ENCODE measurements at places on chromosomes 11 and 22. TPM values are rescaled to one million over a fixed set of nuclear protein-coding genes. Genes with fewer than 3 reads are reported as not detected.

DNA sequence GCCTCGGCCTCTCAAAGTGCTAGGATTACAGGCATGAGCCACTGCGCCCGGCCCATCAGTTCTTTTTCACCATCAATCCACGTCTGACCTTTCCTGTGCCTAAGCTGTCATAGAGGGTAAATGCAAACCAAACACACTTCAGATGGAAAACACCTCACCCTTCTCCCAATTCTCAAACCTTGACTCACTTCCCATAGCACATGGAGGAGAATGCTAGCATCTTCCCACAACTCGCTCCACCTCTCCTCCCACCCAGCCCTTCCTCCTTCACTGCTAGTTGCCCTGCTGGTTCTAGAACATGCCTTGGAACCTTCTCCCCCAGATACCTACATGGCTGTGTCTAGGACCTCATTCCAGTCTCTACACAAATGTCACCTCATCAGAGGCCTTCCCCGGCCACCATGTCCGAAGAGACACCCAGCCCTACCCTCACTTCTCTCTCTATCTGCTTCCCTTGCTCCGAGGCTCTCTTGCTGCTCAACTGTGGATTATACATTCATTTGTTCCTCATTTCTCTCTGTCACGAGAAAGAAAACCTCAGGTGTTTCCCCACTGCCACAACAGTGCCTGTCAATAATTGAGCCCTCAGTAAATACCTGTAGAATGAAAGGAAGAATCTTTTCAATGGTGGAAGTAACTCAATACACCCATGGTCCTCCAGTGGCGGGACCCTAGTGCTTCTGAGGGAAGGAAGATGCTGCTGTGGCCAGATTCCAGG lies 21.3 kb upstream of the NCF4 start:
- no peak overlapping the region for H3K27ac ChIP-seq
- no peaks in the 10 kb centered on the region for H3K27me3 ChIP-seq
- H3K36me3 ChIP-seq = no peaks in the 10 kb centered on the region
- H3K4me1 ChIP-seq = no peaks in the 10 kb centered on the region
- no peak overlapping the region for H3K4me3 ChIP-seq

- H3K27ac ChIP-seq = peak overlapping the region; percentile 73
- no peak overlapping the region for H3K4me3 ChIP-seq
- H3K4me1 ChIP-seq = peaks cover 36% of the 10 kb centered on the region
- DNase-seq = peak; percentile 19
- H3K27me3 ChIP-seq = no peaks in the 10 kb centered on the region
Measured at GRCh38 chr22:17897858-17898257, 123.6 kb upstream of the BID start.

GRCh38 chr11:119676461-119677020 lies 52.5 kb downstream of the NECTIN1 start:
- no peak overlapping the region for H3K27ac ChIP-seq
- no peak for DNase-seq

- H3K4me1 ChIP-seq = no peaks in the 10 kb centered on the region
- H3K36me3 ChIP-seq = no peaks in the 10 kb centered on the region
- H3K27me3 ChIP-seq = no peaks in the 10 kb centered on the region
- no peak overlapping the region for H3K27ac ChIP-seq
Measured at GRCh38 chr11:7449841-7450214, 35.5 kb upstream of the OLFML1 start.

GRCh38 chr11:24819006-24819405 lies 322.2 kb downstream of the LUZP2 start:
- no peaks in the 10 kb centered on the region for H3K36me3 ChIP-seq
- DNase-seq = no peak
- no peak overlapping the region for H3K27ac ChIP-seq
- no peaks in the 10 kb centered on the region for H3K4me1 ChIP-seq

DNA sequence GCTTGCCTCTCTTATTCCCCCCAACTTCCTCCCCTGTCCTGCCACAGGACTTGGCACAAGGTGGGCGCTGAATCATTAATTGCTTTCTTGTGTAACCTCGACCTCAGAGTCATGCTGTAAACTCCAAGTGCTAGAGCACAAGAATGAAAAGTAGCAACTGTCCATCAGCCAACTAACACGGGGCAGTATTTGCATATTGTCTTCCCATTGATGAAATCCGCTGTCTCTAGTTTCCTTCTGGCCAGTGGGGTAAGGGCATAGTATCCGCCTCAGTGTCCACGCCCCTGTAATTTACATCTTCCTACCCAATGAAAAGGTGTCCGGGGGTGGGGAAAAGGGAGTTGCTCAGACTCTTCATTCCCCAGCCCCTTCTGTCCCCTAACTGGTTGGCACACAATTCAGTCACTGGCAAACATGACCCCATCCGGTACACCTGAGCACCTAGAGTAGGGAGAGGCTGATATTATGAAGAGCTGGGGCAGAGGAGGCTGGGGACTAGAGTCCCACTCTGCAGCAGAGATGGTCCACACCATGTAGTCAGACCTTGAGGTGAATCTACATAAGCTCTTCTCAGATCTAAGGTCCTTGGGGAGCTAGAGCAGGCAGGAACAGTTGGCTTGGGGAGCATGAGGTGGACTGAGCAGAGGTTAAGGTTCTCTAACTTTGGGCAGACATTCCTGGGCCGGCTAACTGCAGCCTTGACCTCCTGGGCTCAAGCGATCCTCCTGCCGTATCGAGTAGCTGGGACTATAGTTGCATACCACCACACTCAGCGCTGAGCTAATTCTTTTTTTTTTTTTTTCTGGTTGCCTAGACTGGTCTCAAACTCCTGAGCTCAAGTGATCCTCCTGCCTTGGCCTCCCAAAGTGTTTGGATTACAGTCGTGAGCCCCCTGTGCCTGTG lies 6.8 kb upstream of the GGA1 start:
- DNase-seq = peak; percentile 87
- peaks cover 14% of the 10 kb centered on the region for H3K4me1 ChIP-seq
- peak overlapping the region; percentile 85 for H3K27ac ChIP-seq
- no peaks in the 10 kb centered on the region for H3K36me3 ChIP-seq

DNA sequence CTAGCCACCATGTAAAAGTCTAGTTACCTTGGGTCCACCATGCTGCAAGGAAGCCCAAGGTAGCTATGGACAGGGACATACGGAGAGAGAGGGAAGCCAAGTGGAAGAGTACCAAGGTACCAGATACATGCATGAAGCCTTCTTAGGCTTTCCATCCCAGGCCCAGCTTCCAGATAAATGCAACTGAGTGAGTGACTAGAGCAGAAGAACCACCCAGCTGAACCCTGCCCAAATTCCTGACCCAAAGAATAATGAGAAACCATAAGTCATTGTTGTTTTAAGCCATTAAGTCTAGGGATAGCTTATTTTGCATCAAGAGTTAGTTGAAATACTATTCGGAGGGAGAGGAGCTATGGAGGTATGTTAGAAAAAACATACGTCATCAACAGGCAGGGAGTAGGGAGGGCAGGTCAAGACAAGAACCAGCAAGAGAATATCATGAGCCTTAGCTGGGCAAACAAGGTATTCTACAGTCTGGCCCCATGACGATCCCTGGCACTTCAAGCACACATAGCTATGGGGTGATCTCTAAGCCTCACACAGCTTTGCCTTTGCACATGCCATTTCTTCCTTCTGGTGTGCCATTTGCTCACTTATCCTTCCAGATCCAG lies 36.5 kb upstream of the APLNR start:
- no peak overlapping the region for H3K27ac ChIP-seq
- H3K27me3 ChIP-seq = no peaks in the 10 kb centered on the region
- peaks cover 6% of the 10 kb centered on the region for H3K4me1 ChIP-seq
- no peak for DNase-seq
- no peaks in the 10 kb centered on the region for H3K36me3 ChIP-seq

Gene CBX6
- 55.9 TPM for total RNA-seq

Gene ACP2
- 44.7 TPM for total RNA-seq

Gene SEC14L6
- total RNA-seq = not detected

Gene ARHGAP32
- 54.0 TPM for total RNA-seq

Gene TRIM6
- 0.43 TPM for total RNA-seq
